Activated CD4-positive, alpha-beta T cell treated with anti-CD3 and anti-CD28 coated beads, Interleukin-2, amount 10 ng/mL, durations not matched to agents 7 days and 5 days (primary cell): ENCODE measurements at places on chromosomes 6 and 20. TPM values are rescaled to one million over a fixed set of nuclear protein-coding genes. Genes with fewer than 3 reads are reported as not detected.

- peaks cover 4% of the 10 kb centered on the region for H3K36me3 ChIP-seq
- H3K4me3 ChIP-seq = no peak overlapping the region
- H3K4me1 ChIP-seq = no peaks in the 10 kb centered on the region
- no peaks in the 10 kb centered on the region for H3K27me3 ChIP-seq
- no peak overlapping the region for H3K27ac ChIP-seq
These were observed 71.1 kb downstream of the TASP1 start for GRCh38 chr20:13567663-13568062.

GRCh38 chr6:148868314-148868713, 121.5 kb downstream of the UST start:
- H3K36me3 ChIP-seq = no peaks in the 10 kb centered on the region
- H3K27me3 ChIP-seq = no peaks in the 10 kb centered on the region
- H3K27ac ChIP-seq = no peak overlapping the region
- no peak overlapping the region for H3K4me3 ChIP-seq
- no peak for DNase-seq
- H3K4me1 ChIP-seq = no peaks in the 10 kb centered on the region

Gene SLC35D3
- total RNA-seq = not detected

Gene WASF1
- total RNA-seq = 0.45 TPM

- peaks cover 66% of the 10 kb centered on the region for H3K36me3 ChIP-seq
- H3K27me3 ChIP-seq = no peaks in the 10 kb centered on the region
- no peak overlapping the region for H3K4me3 ChIP-seq
- peaks cover 9% of the 10 kb centered on the region for H3K4me1 ChIP-seq
These were observed 31.0 kb downstream of the E2F3 start for GRCh38 chr6:20432692-20433091.

GRCh38 chr20:43183536-43184070, 6.1 kb downstream of the PTPRT start:
- peaks cover 12% of the 10 kb centered on the region for H3K27me3 ChIP-seq
- H3K4me1 ChIP-seq = peaks cover 5% of the 10 kb centered on the region
- DNase-seq = no peak
- no peak overlapping the region for H3K4me3 ChIP-seq
- no peaks in the 10 kb centered on the region for H3K36me3 ChIP-seq
- H3K27ac ChIP-seq = no peak overlapping the region

Gene GNRH2
- 2.0 TPM for total RNA-seq

DNA sequence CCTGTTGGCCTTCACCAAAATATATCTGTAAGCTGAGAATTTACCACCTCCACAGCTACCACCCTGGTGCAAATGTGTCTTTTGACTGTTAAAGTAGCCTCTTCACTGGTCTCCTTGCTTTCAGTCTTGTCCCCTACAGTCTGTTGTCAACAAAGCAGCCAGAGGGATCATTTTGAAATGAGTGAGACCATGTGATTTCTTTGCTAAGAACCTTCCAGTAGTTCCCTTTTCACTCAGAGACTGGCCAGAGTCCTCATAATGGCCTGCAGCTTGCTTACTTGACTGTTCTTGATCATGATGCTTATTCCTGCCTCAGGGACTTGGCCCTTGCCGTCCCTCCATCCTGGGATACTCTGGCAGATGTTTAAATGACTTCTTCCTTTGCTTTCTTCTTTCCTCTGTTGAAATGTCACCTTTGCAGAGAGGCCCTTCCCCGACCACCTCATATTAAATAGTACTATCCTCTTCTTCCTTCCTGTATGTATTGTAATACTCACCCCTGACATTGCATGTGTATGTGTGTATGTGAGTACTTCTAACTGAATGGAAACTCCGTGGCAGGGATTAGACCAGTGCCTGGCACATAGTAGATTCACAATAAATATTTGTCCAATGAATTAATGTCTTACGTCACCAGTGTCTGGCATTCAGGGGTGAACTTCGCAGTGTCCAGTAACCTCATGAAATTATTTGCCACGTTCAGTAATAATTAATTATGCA, 5.0 kb downstream of the MANBAL start:
- no peak overlapping the region for H3K4me3 ChIP-seq
- H3K27ac ChIP-seq = no peak overlapping the region
- peaks cover 36% of the 10 kb centered on the region for H3K36me3 ChIP-seq

- peaks cover 76% of the 10 kb centered on the region for H3K36me3 ChIP-seq
- peaks cover 72% of the 10 kb centered on the region for H3K4me1 ChIP-seq
- no peaks in the 10 kb centered on the region for H3K27me3 ChIP-seq
- DNase-seq = no peak
- peak overlapping the region; percentile 74 for H3K27ac ChIP-seq
- H3K4me3 ChIP-seq = no peak overlapping the region
These were observed 124.1 kb upstream of the NEDD9 start for GRCh38 chr6:11356404-11357155.

DNA sequence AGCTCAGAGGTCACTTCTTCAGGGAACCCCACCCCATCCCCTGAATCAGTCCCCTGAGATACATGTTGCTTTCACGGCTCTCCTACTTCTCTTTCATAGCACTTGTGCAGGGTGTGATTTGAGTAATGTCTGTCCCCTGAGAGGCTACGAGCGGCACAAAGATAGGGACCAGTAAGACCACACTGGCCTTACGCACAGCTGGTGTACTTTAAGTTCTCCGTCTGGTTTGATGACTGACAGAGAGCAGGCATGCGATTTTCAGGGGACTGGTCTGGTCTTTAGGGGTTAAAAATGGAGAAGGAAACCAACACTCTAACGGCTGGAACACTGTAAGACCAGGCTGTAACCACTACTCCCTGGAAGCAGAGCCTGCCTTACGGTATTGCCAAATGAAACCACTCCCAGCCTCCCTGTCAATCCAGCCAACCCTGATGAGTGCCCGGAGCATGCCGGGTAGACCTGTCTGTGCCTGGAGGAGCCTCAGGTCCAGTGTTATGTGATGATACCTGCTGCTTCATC, 47.1 kb downstream of the ELMO2 start:
- peaks cover 34% of the 10 kb centered on the region for H3K36me3 ChIP-seq
- H3K4me3 ChIP-seq = no peak overlapping the region
- H3K27me3 ChIP-seq = no peaks in the 10 kb centered on the region
- peaks cover 51% of the 10 kb centered on the region for H3K4me1 ChIP-seq

Gene ERVFRD-1
- total RNA-seq = not detected

GRCh38 chr20:56463428-56463827, 5.0 kb upstream of the RTF2 start:
- DNase-seq = peak; percentile 58
- peaks cover 60% of the 10 kb centered on the region for H3K4me1 ChIP-seq
- H3K27me3 ChIP-seq = no peaks in the 10 kb centered on the region
- H3K27ac ChIP-seq = peak overlapping the region; percentile 75

Gene PBOV1
- total RNA-seq = not detected

Gene OR2B6
- not detected for total RNA-seq

DNA sequence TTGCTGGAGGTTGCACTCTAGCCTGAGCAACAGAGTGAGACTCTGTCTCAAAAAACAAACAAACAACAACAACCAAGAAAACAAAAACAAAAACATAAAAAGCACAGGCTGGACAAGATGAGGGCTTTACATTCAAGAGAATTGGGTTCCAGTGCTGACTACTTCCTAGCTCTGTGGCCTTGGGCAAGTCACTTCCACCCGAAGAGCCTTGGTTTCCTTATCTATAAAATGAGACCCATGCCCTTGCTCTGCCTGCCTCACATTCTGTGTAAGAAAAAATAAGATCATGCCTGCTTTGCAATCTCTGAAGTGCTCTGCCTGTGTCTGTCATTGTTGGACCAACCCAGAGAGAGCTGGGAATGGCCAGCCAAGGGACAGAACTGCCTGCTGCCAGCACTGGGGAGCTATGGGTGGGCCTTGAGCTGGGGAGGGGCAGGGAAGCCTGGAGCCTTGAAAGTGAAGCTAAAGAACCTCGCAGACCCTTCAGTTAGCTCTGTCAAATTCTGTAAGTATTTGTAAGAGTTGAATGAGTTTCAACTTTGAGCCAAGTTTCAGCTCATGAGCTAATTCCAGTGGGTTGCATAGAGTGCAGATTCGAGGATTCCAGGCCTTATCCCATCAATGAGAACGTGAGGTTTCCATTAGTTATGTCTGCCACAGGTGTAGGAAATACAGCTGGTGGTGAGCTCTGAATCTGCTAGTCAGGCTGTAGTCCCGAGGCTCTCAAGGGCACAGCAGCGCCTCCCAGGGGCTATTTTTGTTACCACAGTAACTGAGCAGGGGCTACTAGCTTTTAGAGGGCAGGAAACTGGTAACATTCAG, 93.2 kb downstream of the DLGAP4 start:
- H3K27me3 ChIP-seq = peaks cover 16% of the 10 kb centered on the region
- peak; percentile 43 for DNase-seq
- no peaks in the 10 kb centered on the region for H3K36me3 ChIP-seq
- no peak overlapping the region for H3K4me3 ChIP-seq

Gene CLPSL1
- total RNA-seq = not detected

Gene TRIM40
- total RNA-seq = not detected

- no peak overlapping the region for H3K4me3 ChIP-seq
- no peaks in the 10 kb centered on the region for H3K4me1 ChIP-seq
- no peak for DNase-seq
- H3K27ac ChIP-seq = no peak overlapping the region
These were observed 10.9 kb downstream of the TPBG start for GRCh38 chr6:82374516-82374915.

Gene APOBEC2
- total RNA-seq = not detected

Gene C4B
- total RNA-seq = 2.2 TPM

Gene CRISP3
- total RNA-seq = not detected

Gene MYCT1
- not detected for total RNA-seq

Gene LAMA4
- total RNA-seq = not detected

Gene CALHM4
- not detected for total RNA-seq

Gene NOX3
- not detected for total RNA-seq

GRCh38 chr20:38353316-38353715, 7.0 kb downstream of the LBP start:
- H3K4me3 ChIP-seq = no peak overlapping the region
- no peak overlapping the region for H3K27ac ChIP-seq
- no peak for DNase-seq
- peaks cover 7% of the 10 kb centered on the region for H3K4me1 ChIP-seq

DNA sequence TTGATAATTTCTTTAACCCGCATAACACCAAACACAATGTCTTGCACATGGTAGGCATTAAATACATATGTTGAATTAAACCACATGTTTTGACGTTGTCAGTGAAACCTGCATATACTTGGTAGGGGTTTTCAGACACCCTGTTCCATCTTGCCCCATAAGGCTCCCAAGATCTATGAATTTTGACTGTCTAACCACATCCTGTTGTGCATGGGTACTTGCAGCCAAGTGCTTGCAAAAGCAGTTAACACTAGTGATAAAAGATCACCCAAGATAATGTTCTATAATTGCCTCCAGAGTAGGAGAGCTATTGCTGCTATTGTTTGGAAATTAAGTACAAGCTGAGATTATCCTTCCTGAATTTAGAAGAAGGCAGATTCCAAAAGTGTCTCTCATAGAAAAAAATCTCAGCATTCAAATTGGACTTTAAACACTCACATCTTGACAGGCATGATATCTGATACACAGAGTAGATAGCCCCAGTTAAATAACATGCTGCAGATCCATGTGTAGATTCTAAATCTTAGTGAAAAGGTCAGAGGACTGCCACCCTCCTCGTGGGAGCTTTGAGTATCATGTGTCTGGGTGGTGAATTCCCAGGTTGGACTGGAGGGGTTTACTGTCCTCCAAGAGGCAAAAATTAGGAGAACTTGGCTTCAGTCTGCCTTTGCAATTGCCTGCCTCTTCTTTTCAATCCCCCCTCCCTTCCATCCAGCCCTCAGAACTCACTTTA, 25.8 kb upstream of the CCN6 start:
- no peaks in the 10 kb centered on the region for H3K27me3 ChIP-seq
- DNase-seq = peak; percentile 76
- peak overlapping the region; percentile 97 for H3K27ac ChIP-seq
- H3K4me1 ChIP-seq = peaks cover 51% of the 10 kb centered on the region
- H3K36me3 ChIP-seq = peaks cover 22% of the 10 kb centered on the region

Gene FITM2
- 4.8 TPM for total RNA-seq

Gene UBD
- 0.37 TPM for total RNA-seq

DNA sequence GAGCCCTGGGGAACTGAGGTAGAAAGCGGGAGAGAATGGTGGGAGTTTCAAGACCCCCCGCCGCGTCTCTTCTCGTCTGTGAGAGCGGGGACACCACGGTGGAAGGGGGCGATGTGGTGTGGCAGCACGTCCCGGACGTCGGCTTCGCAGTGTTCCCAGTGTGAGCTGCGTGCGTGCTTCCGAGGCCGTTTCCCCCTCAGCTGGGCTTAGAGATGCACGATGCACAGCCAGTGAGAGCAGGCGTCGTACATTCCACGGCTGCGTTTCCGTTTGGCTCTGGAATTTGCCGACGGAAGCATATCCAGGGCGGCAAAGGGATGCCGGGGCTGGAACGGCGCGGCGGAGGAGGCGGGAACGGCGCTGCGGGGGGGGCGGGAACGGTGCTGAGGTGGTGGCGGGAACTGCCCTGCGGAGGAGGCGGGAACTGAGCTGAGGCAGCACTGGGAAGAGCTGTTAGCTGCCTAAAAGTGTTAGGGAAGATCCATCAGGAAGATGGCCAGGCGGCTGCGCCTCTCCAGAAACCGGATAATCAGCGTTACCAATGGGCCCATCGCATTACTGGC, 37.7 kb downstream of the KIF25 start:
- H3K36me3 ChIP-seq = no peaks in the 10 kb centered on the region
- DNase-seq = no peak
- H3K27ac ChIP-seq = no peak overlapping the region
- H3K4me3 ChIP-seq = no peak overlapping the region

Gene TNFRSF6B
- total RNA-seq = 1.0 TPM

Gene PLCB1
- total RNA-seq = 1.0 TPM

Gene C20orf144
- 0.25 TPM for total RNA-seq

DNA sequence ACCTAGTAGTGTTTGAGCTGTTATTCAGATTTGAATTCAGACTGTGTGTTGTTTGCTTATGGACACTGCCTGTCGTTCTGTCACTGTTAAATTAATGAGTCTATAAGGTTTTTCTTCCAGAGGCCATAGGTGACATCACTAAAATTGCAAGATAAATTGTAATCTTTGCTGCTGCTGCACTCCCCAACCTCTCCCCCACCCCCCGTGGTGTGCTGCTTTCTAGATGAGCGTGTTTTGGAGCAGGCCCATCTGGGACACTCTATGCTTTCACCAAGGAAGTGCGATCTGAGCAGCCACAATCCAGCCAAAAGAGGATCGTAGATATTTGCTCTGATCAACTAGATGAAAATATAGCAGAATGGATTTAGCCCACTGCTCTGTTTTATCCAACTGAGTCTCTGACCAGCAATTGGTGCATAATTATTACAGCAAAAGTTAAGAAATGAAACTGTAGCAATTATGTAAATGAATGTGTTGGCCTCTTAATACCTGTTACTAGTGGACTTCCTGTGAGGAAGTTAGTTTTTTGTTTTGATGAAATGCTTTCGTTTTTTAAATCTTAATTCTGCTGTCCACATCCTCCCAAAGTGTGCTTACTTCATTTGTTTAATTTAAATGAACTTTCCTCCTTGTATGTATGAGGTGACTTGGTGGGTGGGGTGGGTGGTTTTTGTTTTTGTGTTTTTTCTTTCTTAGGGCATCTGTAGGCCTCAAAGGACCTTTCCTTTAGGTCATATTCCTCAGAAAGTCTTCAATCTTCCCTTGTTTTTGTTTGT, 58.1 kb downstream of the RPRD1B start:
- no peak overlapping the region for H3K4me3 ChIP-seq
- peaks cover 18% of the 10 kb centered on the region for H3K36me3 ChIP-seq
- H3K27ac ChIP-seq = peak overlapping the region; percentile 33
- peaks cover 42% of the 10 kb centered on the region for H3K4me1 ChIP-seq

- H3K36me3 ChIP-seq = no peaks in the 10 kb centered on the region
- no peak overlapping the region for H3K27ac ChIP-seq
- peaks cover 21% of the 10 kb centered on the region for H3K27me3 ChIP-seq
- no peak overlapping the region for H3K4me3 ChIP-seq
- H3K4me1 ChIP-seq = peaks cover 8% of the 10 kb centered on the region
These were observed 47.6 kb downstream of the CPNE5 start for GRCh38 chr6:36791521-36792135.
